NCI-H1417 treated with DMSO at 0.1 percent for 48 hours (cell line): ENCODE measurements at places on chromosomes 7 and 10.

DNA sequence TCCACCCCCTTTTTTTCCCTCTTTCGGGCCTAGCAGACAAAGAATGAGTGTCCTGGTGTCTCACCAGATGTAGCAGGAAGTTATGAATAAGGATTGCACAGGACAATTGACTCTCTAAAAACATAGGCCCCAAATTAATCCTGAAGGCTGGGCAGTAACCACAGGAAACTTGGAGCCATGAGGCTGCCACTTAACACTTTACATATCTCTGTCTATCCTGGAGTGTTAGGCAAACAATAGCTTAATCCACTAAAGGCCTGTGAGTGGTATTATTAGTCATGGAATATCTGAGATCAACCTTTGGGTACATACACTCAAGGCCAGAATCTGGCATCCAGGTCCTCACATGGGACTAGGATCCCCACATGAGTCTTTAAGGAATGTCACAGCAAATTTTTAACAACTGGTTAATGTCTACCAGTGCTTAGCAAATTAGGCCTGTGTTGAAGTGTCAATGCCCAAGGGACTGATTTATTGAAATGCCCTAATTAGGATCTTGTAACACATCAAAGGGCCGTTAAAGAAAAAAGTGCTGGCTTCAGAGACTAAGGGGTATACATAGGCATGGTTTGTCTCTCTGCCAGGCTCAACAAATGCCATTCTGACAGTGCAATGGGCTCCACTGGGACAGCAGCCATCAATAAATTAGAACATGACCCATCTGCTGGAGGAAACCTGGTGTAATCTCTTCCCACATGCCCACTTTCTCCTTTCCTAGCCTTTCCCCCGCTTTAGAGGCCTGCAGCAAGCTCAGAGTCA is 196.7 kb upstream of the TBX20 start:
- no peak for DNase-seq

- no peak for DNase-seq
Observed at GRCh38 chr7:135645296-135645904, 16.9 kb upstream of the STMP1 start.

DNA sequence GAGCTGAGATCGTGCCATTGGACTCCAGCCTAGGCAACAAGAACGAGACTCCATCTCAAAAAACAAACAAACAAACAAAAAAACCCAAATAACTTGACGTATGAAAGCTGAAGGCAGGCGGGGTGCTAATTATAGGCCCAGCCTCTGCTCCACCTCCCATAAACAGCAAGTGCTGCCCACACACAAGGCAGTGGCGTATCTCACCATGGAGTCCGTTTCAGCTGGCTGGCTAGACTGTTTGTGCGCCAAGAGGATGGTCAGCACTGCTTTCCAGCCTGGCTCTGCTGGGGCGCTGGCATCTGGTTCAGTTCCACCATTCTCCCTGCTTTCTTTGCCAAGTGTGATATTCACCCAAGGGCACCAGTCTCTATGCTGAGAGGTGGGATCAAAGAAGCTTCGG is 29.1 kb downstream of the ZC3HC1 start:
- no peak for DNase-seq

DNA sequence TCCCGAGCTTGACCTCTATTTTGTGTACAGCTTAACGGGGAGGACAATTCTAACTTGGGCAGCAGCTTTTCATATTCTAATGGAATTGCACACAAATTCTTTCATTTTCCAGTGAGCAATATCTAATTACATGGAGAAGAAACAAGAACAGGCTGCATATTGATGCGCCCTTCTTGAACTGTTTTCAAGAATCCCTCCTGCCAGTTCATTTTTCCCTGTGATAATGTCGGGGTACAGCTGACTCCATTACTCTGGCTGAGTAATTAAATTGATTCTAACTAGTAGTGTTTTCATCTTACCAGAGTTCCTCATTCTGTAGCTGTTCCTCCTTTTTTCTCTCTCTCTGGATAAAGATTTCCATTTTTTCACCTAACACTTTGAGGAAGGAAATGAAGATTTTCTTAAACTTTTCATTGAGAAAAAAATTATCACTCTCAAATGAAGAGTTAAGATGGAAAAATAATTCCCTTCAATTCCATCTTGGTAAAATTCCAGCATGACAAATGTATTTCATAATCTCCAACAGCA is 190.9 kb downstream of the FANK1 start:
- no peak for DNase-seq

GRCh38 chr7:25272265-25272664 is 44.0 kb upstream of the NPVF start:
- DNase-seq: no peak

DNA sequence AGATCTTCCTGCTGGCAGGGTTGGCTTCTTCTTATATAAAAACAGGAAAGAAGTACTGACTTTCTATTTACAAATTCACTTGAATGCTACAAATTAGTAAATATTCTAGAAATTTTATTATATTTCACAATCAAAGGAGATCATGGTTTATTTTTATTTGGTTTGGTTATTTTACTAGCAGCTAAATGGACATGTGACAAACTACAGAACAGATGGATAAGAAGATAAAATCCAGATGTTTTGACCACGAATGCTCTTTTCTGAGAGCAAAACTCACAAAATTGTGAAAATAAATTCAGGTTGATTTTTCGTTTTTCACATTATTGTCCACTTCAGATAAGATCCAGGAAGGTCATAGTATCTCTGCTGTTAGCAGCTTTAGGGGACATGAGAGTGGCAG is 55.4 kb downstream of the CACNA2D1 start:
- DNase-seq: no peak

GRCh38 chr10:70477661-70478162 is 855 bp upstream of the PALD1 start:
- DNase-seq: no peak

DNA sequence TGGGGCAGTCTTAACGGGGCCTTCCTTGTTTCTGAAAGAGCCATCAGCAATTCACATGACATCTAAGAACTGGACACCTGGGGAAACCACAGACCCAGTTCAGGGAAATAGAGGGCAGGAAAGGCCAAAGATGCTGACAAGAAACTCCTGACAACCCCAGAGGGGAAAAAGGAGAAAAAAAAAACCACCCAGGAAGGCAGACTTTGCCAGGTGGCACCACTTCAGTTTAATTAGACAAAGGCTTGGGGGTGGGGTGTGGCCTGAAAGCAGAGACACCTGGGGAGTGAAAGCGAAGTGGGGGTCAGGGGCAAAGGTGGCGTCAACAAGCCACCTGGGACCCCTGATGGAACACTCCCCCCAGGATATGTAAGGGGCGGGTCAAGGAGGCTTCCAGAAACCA is 53.6 kb downstream of the RAB11FIP2 start:
- DNase-seq: no peak

DNA sequence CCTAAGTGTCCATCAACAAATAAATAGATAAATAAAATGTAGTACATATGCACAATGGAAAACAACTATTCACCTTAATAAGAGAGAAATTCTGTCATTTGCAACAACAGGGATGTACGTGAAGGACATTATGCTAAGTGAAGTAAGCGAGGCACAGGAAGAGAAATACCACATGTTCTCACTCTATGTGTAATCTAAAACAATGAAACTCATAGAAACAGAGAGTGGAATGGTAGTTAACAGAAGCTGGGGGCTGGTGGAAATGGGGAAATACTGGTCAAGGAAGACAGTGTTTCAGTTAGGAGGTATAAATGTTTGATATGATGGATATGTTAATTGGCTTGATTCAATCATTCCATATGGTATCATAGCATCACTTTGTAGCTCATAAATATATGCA is 43.1 kb downstream of the ARL4A start:
- no peak for DNase-seq

- no peak for DNase-seq
Observed at GRCh38 chr7:140458201-140458600, 21.1 kb downstream of the MKRN1 start.

DNA sequence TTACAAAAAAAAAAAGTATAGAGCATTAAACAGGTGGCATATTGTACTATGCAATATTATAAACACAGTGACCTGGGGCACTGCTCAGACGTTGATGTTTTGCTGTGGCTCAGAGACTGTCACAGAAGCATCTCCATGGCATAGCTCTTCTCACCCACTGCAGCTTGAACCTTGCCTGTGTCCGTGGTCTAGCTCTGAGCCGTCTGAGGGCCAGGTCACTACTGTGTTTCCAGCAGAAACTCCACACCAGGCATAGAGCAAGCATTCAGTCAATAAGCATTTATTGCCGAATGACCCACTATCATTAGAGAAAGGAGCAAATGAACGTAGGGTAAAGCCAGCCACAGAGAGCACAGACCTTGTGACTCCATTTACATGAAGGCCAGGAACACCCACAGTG is 443.2 kb upstream of the FOXK1 start:
- no peak for DNase-seq
